ENCODE measurements at places on chromosomes 1 and 21.

DNA sequence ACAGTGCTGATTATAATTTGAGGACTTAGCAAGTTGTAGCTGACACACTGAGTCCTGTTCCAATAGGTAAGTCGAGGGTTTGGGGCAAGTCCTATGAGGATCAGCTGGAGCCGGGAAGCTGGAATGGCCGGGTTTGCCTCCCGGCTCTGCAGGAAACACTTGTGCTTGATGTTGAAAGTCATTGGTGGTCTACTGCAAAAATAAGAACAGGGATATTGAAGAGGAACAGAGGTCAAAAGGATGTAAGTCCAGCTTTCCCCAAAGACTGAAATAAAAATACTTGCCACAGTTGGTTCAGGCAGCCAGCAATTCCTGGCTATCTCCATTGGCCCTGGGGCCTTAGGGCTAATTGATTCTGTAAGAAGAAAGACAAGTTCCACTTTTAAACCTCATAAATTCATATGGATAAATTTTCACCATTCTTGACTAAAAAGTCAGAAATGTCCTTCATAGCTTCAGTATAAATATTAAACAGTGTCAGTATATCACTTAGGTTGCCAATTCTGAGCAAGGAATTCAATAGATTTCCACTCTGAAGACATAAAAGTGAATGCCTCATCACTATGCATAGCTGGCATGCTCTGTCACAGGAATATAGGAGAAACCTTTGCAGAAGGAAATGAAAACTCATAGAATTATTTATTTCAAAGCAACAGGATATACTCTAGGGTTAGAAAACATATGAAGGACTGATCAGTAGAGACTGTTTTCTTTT is 165.2 kb downstream of the AK5 start:
- DNase-seq = no peak

GRCh38 chr1:204735042-204735441 is 49.5 kb upstream of the LRRN2 start:
- no peak for DNase-seq

DNA sequence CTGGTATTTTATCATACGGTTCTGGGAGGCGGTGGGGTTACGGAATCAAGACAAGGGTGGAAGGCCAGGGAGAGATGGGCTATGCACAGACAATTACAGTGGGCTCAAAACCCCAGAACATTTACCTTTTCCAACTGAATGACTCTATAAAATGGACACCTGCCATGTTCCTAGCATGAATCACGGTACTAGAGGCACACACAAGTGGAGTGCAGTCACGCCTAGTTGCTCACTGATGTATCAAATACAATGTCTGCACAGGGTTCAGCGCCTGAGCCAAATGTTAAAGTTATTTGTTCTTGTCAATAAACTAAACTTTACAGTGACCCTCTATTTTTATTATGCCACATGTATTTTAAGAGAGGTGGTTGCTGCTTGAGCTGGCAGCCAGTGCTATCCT is 121.4 kb downstream of the ATG4C start:
- DNase-seq = no peak

- DNase-seq = no peak
These were observed 20.7 kb downstream of the CD34 start for GRCh38 chr1:207890136-207890738.

GRCh38 chr1:204073837-204074273 is 940 bp downstream of the SOX13 start:
- no peak for DNase-seq

- no peak for DNase-seq
These were observed 10.5 kb downstream of the CASZ1 start for GRCh38 chr1:10785728-10786638.

DNA sequence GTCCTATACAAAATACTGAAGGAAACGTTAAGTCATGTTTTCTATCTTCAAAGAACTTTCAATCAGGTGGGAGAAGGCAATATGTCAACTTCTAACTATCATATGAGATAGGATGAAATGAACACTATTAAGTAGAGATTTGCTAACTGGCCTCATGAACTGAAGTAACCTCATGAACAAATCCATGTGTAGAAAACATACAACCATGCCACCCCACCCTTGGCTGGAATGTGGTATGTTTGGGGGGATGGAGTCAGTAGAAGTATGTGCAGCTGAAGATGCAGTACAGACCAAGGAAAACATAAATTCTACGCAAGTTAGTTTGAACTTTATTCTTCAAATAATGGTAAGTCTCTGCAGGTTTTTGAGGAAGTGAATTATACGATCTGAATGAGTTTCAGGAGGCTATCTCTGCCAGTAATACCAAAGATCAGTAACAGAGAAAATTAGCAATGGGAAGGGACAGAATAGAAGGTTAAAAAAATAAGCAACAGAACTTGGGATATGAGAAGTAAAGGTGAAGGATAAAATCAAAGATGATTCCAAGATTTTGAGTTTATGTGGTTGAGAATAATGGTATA is 4.5 kb downstream of the TRMT1L start:
- DNase-seq = no peak

- no peak for DNase-seq
These were observed 150.5 kb downstream of the PCBP3 start for GRCh38 chr21:45794027-45794426.

- no peak for DNase-seq
These were observed 17.5 kb downstream of the TOMM20 start for GRCh38 chr1:235111107-235111506.

- no peak for DNase-seq
These were observed 1.8 kb downstream of the TRIM46 start for GRCh38 chr1:155175281-155175926.

DNA sequence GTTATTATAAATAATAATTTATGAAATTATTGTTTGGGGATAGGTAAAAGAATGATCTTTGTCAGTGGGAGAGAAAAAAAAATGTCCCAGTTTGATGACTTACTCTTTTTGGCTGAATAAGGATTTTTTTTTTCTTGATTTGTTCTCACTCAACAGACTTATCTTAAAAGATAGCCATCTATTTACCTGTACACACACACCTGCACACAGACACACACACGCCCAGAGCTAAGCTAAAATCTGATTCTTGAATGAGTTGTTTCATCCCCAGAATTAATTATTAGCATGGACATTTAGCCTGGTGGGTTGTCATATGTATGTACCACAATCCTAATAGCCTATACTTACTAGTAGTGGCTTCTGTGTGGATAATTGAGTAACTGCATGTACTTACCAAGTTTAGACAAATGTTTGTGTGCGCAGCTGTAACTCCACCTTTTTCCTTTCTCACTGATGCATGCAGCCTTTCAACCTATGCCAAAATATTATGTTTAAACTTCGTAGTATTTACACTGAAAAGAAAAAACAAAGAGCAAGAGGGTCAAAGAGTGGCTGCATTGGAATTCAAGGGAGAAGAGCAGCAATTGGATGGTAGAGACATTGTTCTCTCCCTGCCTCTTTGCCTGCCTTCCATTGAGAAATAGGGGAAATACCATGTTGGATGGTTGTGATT is 174.3 kb downstream of the ADGRL2 start:
- DNase-seq = no peak

DNA sequence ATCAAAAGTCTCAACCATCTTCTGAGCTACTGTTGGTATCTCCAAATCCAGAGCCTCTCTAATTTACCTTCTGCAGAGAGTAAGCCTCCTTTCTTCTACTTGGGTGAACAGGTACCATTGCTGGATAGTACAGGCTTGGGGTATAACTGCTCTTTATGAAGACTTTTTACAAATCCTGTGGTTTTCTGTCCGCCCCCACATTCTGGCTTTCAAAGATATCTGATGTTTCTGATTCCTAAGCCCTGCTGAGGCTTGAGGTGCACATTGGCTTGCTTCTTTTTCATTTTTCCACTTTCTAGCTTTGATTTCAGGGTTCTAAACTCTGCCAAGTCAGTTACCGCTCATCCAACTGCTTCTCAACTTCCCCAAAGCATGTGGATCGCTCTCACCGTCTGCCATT is 37.1 kb downstream of the TENT5C start:
- no peak for DNase-seq

- DNase-seq = no peak
These were observed 49.6 kb downstream of the TNFRSF8 start for GRCh38 chr1:12112711-12113161.

DNA sequence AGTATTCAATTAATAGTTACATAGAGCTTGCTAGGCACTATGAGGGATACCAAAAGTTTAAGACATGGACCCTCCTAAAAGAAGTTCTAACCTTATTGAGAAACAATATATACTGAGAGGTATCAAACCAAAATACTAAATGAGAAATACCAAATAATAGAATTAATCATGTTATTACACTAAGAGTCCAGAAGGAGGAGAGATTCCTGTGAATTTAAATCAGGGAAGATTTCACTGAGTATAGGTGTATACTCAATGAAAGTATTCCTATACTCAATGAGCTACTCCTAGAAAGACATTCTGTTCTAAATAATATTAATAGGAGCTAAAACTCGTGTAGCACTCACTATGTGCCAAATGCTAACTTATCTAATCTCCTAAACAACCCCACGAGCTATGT is 9.4 kb downstream of the CR1L start:
- no peak for DNase-seq

- no peak for DNase-seq
These were observed 135.4 kb upstream of the C8B start for GRCh38 chr1:57101209-57101608.

DNA sequence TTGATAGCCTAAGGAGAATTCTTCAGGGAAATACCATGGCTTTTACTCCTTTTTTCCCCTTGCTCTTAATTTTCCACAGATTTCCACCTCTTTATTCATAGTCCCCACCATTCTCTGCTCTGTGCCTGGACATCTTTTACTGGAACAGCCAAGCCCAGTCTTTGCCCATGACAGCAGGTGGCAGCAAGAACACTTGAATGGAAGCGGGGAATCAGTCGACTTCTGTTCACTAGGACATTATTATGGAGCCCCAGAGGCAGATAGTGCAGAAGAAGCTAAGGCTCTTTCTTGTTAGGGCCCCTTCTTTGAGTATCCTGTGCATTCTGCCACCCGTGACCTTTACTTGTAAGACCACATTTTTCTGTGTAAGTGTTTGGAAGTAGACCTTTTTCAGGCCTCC is 6.3 kb downstream of the OR14I1 start:
- DNase-seq = no peak

- no peak for DNase-seq
These were observed 202.4 kb upstream of the L1TD1 start for GRCh38 chr1:61992257-61992656.

- DNase-seq = no peak
These were observed 43.7 kb upstream of the COL6A1 start for GRCh38 chr21:45937721-45938452.

GRCh38 chr1:147084273-147085096 is 87.8 kb downstream of the PRKAB2 start:
- DNase-seq = no peak

GRCh38 chr21:42621819-42622177 is 31.6 kb upstream of the PDE9A start:
- DNase-seq = no peak

- DNase-seq = no peak
These were observed 11.9 kb upstream of the CLDN8 start for GRCh38 chr21:30227633-30228404.

- DNase-seq = no peak
These were observed 108.9 kb downstream of the OMA1 start for GRCh38 chr1:58437623-58438022.

DNA sequence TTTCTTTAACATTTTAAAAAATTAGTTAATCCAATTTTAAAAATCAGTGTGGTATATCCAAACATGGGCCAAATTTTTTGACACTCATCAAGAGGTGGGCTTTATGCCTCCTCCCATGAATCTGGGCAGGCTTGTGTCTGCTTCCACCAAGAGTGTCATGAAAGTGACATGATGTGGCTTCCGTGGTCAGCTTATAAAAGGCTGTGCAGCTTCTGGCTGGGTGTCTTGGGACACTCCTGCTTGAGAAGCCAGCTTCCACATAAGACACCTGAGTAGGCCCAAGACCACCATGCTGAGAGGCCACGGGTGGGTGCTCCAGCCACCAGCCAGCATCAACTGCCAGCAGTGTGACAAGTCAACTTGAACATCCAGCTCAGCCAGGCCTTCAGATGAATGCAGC is 74.3 kb upstream of the RUNX3 start:
- no peak for DNase-seq

- DNase-seq = no peak
These were observed 1.6 kb downstream of the C1orf141 start for GRCh38 chr1:67133177-67133576.

GRCh38 chr1:222552882-222553281 is 5.0 kb upstream of the HHIPL2 start:
- no peak for DNase-seq

DNA sequence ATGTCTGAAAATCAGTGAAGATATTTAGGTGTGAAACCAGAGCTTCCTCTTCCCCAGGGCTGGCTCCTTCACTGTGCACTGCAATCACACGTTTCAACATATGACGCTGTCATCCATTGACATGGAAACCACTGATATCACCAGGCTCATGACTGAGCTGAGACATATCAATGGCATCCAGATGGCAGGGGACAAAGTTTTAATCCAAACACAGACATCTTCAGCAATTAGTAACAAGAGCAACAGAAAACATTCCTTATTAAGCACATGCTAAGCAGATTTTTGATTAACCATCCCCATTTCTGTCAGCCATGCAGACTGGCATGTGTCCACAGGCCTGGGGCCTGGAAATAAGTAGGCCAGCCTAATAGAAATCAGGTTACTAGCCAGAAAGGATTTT is 108.0 kb upstream of the ADAR start:
- no peak for DNase-seq

GRCh38 chr1:210294999-210295745 is 33.5 kb upstream of the HHAT start:
- no peak for DNase-seq

DNA sequence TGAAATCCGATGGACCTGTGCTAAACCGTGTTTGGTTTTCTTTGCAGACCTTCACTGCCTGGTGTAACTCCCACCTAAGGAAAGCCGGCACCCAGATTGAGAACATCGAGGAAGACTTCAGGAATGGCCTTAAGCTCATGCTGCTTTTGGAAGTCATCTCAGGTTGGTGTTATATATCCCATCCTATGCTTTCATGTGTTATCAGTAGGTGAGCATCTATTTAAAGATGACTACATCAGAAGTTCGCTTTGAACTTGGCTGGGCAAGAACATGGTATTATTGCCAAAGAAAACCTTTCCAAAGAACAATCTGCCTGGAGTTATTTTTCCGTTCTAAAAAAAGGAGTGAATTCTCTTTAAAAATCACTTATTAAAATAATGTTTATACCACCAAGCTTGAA is 31.5 kb downstream of the ACTN2 start:
- no peak for DNase-seq
